Hepatocyte (in vitro differentiated cells): ENCODE measurements at places on chromosomes 3 and 15. TPM values are rescaled to one million over a fixed set of nuclear protein-coding genes. Genes with fewer than 3 reads are reported as not detected.

COL6A5 gene
- 0.11 TPM in 2 replicates for polyA plus RNA-seq

DNA sequence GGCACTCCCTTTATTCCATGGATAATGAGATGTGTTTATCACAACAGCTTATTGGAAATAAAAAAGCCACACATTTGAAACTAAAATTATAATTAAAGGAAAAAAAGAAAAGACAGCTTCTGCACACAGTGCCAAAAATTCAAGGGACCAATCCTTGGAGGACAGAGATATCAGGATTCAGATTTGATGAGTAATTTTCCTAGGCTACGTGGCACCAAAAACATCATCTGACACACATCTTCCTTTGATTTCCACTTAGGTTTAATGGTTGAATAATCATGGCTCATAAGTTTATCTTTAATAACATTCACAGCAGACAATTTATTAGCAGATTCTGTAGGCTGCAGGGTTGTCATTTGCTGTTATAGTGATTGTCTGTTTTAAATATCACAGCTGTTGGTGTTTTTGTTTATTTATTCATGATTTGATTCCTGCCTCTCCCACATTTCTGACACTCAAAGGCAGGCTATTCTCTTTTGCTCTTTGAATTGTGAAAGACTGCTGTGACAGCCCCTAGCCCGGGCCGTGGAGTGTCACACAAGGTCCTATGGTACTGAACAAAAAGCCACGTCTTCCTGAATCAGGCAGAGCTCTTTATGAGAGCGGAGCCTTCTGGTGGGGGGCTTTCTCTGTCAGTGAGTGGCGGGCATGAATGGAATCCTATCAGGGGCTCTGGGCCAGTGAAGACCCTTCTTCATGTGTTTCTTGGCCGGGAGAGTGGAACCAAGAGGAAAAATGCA lies 708.5 kb downstream of the SQOR start:
- no peak overlapping the region for H3K27ac ChIP-seq
- H3K4me3 ChIP-seq = no peak overlapping the region
- no peaks in the 10 kb centered on the region for H3K27me3 ChIP-seq
- no peak for DNase-seq
- H3K36me3 ChIP-seq = no peaks in the 10 kb centered on the region

CPLX3 gene
- polyA plus RNA-seq = 0.10 TPM in 1 of 2 replicates, not detected in the other

GUCA1C gene
- not detected in 2 replicates for polyA plus RNA-seq

- H3K27me3 ChIP-seq = no peaks in the 10 kb centered on the region
- no peak for DNase-seq
- H3K36me3 ChIP-seq = no peaks in the 10 kb centered on the region
- H3K4me1 ChIP-seq = peaks cover 7% of the 10 kb centered on the region
- peak overlapping the region; percentile 37 for H3K27ac ChIP-seq
- no peak overlapping the region for H3K4me3 ChIP-seq
Measured at GRCh38 chr3:187969581-187969950, 184.4 kb upstream of the LPP start.

GBE1 gene
- polyA plus RNA-seq = 15.6 and 17.6 TPM in 2 replicates

DNA sequence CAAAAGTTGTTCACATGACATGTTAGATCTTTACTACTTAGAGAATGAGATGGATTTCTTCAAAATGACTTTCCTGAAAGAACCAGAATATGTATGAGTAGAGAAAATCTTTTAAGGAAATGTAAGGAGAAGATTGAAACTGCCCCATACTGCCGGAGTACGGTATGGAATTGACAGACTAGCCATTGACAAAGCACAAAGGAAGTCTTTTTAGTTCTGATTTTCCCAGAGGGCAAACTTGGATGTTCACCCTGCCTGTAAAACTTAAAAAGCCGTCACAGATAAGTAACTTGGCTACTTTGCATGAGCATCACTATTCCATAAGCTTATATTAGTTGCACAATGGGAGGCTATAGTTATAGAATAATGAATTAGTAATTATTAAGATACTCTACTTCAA lies 93.8 kb downstream of the NECTIN3 start:
- H3K27me3 ChIP-seq = no peaks in the 10 kb centered on the region
- no peaks in the 10 kb centered on the region for H3K36me3 ChIP-seq
- no peaks in the 10 kb centered on the region for H3K4me1 ChIP-seq
- no peak overlapping the region for H3K27ac ChIP-seq
- no peak overlapping the region for H3K4me3 ChIP-seq

- H3K4me1 ChIP-seq = no peaks in the 10 kb centered on the region
- H3K4me3 ChIP-seq = no peak overlapping the region
- H3K36me3 ChIP-seq = no peaks in the 10 kb centered on the region
Measured at GRCh38 chr3:159654183-159655134, 334.2 kb upstream of the IL12A start.

- H3K4me1 ChIP-seq = no peaks in the 10 kb centered on the region
- H3K27ac ChIP-seq = no peak overlapping the region
- H3K36me3 ChIP-seq = no peaks in the 10 kb centered on the region
- no peak for DNase-seq
- no peak overlapping the region for H3K4me3 ChIP-seq
Measured at GRCh38 chr3:70488816-70489215, 176.4 kb upstream of the MDFIC2 start.
